ENCODE measurements at places on chromosomes 6 and 20.
A peak's percentile ranks its signal among the peaks of the same experiment; 100 is the strongest.

GRCh38 chr6:30041821-30042220, 19.2 kb upstream of the POLR1H start:
- no peak for DNase-seq

DNA sequence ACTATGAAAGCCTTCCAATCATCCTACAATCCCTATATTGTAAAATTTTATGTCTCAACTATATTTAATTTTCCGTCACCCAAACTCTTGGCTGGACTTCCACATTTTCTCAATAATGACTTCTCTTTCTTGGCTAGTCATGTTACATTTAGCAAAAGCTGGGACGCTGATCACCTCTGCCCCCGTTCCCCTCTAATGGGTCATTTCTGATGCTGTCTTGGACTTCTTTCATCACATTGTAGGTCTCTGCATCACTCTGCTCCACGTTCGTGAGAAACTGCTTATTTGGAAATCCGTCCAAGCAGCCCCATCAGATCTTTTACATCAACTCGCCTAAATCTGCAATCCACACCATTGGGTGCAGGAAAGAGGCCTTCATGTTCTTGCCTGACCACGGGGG, 203.8 kb downstream of the MYLK4 start:
- no peak for DNase-seq

DNA sequence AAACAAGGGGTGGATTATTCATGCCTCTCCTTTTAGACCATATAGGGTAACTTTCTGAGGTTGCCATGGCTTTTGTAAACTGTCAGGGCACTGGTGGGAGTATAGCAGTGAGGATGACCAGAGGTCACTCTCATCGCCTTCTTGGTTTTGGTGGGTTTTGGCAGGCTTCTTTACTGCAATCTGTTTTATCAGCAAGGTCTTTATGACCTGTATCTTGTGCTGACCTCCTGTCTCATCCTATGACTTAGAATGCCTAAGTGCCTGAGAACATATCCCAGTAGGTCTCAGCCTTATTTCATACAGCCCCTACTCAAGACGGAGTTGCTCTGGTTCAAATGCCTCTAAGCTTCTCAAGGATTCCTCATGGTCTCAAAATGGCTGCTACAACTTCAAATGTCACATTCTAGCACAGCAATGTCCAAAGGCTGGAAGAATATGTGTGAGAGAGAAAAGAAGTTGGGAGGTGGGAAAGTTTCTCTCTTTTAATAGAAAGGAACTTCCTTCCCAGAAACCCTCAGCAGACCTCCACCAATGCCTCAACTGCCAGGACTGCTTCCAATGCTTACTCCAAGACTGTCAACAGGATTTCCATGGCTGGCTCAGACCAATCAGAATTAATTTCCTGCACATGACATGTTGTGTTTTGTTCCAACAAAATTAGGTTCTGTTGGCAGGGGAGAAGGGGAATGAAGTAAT, 46.6 kb upstream of the SLC9A8 start:
- peak; percentile 37 for DNase-seq

- DNase-seq, result no peak
Observed at GRCh38 chr6:33750244-33750991, 3.7 kb upstream of the IP6K3 start.

GRCh38 chr20:59718751-59719150, 114.4 kb downstream of the PHACTR3 start:
- DNase-seq, result no peak

DNA sequence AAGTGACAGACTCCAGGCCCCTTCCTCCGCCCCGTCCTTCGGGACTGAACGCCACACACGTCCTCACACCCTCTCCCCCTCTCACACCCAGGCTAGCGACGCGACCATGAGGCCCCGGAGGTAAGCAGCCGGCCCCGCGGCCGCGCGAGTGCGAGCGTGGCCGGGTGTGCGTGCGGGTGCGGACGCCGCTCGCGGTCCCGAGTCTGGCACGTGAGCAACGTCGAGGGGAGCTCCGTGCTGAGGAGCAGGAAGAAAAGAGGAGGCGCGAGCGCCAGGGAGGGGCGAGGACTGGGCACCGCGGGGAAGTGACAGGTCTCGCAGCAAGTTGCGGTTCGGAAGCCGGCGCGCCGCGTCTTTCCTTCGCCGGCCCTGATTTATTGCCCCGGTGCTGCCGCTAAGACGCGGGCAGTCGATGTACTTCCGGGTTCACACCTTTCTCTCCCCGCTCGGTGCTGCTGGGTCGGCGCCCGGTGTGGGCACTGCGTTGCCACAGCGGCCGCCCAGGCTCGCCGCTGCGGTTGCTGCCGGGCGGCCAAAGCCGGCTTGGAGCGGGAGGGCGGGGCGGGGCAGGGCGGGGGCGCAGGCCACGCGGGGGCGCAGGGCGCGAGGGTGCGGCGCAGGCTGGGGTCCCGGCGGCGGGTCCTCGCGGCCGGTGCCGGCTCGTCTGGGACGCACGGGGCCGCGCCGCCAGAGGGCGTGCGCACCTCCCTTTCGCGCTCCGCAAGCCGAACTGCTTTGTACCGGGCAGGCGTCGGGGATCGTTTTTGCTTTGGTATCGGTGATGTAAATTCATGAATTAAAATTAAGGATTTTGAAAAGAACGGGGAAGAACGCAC, 15.8 kb upstream of the LIN28B start:
- DNase-seq, result peak; percentile 40
